ENCODE measurements at places on chromosomes 13 and 19.

GRCh38 chr13:30861836-30862467 is 44.1 kb upstream of the MEDAG start:
- no peak for DNase-seq

- no peak for DNase-seq
Observed at GRCh38 chr13:33717775-33718174, 100.2 kb upstream of the RFC3 start.

DNA sequence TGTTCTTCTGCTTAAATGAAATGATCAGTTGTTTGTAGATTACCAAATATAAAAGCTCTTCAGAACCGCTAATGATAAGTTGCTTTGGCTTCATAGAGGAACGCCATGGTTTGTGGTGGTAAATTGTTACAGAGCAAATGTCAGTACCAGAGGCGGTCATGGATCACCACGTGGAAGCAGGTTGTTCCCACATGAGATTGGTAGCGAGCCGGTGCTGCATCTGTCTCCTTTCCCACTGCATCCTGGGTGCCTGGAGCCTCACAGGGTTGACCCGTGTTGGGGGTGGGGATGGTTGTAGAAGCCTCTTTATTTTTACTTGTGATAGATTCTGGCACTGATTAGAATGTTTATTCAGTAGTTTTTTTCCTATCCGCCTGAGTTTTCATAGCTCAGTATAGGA is 14.7 kb downstream of the GARRE1 start:
- DNase-seq = no peak

DNA sequence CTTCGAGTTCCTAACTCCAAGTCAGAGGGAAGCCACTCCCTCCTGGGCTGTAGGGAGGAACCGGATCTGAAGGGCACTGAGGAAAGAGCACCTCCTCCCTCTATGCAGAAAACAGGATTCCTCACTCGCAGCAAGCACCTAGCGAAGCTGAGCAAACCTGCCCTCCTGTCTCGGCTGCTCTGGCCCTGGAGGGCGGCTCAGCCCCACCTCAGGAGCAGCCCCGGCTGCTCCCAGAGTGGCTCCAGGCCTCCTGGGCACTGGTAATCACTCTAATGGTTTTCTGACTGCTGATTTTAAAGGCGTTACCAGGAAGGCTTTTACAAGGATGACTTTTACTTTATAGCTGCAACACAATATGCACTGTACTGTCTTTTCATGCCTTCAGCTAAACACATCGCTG is 312.5 kb downstream of the TEX29 start:
- no peak for DNase-seq

- DNase-seq = peak; percentile 12
Observed at GRCh38 chr19:15672580-15673175, at the start of gene CYP4F12. TSS of gene CYP4F12 (plus strand) at chr19:15673087. CDS start at chr19:15673530, 443 bp downstream.

DNA sequence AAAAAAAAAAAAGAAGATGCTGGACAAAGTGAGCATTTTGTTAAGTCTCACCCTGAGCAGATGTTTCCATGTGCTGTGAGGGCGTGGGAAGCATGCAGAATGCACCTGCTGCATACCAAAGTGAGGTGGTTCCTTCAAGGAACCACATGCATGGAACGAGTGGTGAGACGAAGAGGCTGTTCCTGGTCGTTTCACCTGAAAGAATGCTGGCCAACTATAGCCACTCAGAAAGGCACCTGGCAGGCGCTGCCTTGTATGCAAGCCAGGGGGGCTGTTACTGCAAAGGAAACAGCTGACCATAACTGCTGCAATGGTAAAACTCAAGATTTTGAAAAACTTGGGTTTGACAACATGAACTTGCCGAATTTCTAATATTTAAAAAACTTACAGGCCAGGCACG is 14.7 kb downstream of the MIER2 start:
- DNase-seq = no peak

GRCh38 chr19:588093-588740 is 1.5 kb upstream of the HCN2 start:
- DNase-seq = peak; percentile 54

GRCh38 chr19:38805180-38805579 is 7.6 kb downstream of the LGALS4 start:
- no peak for DNase-seq
